AG20443 (cell line): ENCODE measurements at places on chromosomes 1 and 21.

DNA sequence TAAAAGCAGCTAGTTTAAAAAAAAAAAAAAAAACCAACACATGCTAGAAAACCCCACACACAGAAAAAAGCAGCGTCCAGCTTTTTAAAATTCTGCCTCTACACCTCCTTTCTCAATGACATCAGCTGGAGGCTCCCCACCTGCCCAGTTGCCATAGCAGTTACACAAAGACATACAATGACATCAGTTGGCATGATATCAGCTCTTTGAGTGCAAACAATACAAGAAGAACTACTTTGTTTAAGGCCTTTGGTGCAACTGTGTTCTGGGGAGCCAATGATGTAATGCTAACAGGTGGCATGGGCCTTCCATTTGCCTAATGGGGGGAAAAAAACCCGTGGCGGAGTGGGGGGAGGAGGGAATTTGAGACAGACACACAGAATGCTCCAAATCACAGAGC, 32.9 kb downstream of the DUSP10 start:
- peak; percentile 30 for DNase-seq

GRCh38 chr21:15617964-15618363, 111.8 kb upstream of the USP25 start:
- DNase-seq = peak; percentile 76

DNA sequence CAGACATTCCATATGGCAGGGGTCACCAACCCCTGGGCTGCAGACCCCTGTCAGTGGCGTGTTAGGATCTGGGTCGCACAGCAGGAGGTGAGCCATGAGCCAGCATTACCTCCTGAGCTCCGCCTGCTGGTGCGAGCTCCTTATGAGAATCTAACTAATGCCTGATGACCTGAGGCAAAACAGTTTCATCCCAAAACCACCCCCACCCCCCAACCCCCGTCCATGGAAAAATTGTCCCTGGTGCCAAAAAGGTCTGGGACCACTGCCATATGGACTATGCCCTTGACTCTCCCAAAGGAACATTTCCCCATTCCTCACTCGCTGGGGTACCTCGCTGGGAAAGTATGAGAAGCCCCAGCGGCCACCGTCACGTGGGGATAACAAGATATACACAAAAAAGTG, 6.4 kb upstream of the CPT2 start:
- no peak for DNase-seq

DNA sequence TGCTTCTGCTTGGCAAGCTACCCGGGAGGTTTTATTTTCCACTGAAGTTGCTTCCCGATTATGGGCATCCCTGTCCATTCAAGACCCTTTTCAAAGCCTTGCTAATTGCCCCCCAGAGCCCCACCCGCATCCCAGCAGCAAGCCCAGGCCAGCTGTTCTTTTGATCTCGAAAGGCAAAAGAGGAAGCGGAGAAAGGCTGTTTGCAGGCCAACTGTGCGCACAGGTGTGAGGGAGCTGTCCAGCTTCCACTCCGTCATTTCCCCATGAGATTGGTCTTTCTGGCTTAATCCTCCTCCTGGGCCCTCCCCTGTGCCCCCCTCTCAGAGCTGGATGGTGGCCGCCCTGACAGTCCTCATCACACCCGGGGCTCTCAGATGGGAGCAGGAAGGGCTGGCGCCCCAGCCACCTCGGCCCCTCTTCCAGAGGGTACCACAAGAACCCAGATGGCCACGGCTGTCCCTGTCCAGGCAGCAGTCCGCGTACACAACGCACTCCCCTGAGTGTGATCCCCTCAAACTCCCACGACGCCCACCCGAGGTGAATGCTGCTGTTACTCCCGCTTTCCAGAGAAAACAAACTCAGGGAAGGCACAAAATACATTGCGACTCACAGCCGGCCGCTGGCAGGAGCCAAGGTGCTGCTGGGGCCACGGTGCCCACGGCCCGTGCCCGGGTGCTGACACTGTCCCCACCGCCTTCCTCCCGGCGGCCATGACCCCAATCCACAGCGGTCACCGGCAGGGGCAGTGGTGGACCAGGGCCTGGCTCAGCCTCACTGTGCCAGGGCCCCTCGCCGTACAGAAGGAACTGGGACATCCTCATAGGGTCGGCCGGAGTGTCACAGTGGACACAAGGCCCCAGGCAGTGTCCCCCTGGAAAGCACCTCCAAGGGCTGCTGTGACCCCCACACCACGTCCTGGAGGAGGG, 121.9 kb downstream of the CRYAA start:
- DNase-seq = no peak

DNA sequence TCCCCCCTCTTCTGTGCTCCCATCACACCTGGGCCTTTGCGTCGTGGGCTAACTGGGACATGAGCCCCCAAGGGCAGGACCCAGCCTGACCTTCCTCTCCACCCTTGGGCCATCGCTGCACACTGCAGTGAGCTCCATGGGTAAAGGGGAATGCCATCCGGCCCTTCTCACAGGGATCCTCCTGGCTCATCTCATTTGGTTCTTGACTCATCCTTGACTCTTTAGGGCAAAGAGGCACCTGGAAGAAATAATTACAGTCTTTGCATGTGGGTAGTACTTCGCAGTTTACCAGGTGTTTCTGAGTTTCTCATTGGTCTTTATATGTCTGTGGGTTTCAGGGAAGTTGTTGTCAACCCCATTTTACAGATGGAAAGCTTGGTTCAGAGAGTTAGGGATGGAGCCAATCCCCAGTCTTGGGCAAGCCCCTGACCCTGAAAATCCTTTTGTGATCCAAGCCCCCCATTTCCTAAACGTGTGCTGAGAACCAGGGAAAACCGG, 59.3 kb upstream of the ID3 start:
- no peak for DNase-seq

DNA sequence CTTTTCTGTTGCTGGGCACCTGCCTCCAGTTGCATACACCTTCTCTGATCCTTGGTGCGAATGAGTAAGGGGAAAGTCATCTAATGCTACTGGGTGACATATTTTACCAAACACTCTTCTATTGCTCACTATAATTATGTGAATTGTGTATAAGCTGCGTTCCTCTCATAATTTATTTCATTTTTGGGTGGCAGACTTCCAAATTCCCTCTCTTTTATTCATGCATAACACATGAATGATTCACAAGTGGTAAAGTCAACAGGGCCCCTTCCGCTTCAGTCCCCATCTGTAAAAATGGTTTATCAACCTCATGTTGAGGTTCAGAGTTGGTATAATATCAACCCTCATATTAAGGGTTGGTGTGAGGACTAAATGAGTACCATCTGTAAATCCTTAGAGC, 3.2 kb upstream of the QSOX1 start:
- DNase-seq = peak; percentile 63

GRCh38 chr1:192668409-192668983, 32.5 kb downstream of the RGS13 start:
- no peak for DNase-seq

DNA sequence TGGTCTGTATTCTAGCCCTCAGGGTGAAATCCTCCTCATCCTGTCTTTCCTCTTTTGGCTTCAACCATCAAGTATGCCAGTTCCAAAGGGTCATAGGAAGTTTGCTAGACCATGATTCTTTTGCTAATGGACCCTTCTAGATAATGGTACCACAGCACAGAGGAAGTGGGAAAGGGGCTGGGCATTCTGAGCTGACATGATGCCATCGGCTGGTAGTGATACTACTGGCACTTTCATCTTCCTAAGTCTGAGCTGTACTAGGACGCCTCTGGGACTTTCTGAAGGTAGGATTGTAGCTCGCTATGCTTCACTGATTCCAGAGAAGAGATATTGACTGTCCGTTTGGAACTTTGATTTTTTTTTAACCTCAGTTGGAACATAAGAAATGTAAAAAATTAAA, 11.4 kb downstream of the FASLG start:
- DNase-seq = no peak

DNA sequence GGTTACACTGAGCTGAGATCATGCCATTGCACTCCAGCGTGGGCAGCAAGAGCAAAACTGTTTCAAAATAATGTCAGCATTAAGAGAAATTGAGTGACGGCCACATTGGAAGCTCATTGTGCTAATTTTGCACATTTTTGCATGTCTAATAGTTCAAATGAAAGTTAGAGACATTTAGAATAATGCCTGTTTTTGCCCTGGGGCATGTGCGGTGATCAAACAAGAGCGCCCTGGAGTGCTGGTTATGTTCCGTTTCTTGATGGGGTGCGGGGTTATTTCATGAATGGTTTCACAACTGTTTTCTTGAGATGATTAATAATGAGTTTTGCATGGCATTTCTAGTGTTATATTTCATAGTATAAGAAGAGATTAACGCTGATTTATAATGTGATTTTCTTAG, 13.1 kb downstream of the OR2T11 start:
- DNase-seq = no peak

DNA sequence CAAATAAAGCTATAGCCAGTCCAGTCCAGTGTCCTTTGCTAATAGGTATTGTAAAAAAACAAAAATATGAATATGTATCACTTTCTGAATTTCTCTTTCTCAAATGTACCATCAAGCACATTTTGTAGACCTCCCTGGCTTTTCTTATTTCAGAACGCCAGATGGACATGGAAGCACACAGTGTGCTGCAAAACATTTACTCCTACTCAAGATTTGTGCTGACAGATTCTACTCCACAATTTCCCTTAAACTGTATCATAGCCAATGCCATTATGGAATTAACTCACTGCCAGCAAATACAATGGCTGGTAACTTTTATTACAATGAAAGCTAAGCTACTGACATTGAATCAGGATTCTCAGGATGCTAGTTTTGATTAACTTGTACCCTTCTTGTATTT, 30.8 kb upstream of the PLPPR4 start:
- DNase-seq = no peak

GRCh38 chr1:43648221-43648847, 1.6 kb upstream of the KDM4A start:
- DNase-seq = no peak

DNA sequence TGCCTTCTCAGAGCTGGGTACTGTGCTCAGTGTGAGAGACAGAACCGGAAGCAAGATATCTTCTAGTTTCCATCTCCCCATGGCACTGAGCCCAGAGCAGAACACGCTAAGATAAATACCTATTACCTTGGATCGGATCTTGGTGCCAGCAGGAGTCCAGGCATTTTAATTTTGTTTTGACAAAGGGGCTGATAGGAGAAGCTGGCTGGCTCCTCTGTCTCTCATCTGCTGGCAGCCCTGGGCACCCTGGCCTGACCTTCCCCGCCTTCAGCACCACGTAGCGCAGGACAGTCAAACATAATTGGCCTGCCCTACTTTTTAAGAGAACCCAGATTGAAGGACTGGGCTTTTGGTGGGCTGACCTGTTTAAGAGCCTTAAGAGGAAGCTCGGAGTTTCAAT, 160.7 kb upstream of the KLHDC7A start:
- no peak for DNase-seq

DNA sequence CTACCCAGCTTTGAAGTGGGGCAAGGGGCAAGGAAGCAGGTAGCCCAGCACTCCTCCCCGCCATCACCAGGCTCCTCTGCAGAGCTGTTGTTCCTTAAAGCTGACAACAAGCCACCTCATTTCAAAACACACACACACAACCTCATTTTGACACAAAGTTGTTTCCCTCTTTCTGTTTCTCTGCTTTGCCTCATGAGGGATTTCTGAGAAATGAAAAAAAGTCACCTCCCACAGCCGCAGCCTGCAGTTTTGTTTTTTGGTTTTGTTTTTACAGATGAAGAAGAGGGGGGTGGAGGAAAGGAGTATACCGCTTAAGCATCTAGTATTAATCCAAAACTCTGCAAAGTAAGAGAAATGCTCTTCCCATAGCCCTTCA, 12.1 kb downstream of the MCL1 start:
- DNase-seq = no peak

DNA sequence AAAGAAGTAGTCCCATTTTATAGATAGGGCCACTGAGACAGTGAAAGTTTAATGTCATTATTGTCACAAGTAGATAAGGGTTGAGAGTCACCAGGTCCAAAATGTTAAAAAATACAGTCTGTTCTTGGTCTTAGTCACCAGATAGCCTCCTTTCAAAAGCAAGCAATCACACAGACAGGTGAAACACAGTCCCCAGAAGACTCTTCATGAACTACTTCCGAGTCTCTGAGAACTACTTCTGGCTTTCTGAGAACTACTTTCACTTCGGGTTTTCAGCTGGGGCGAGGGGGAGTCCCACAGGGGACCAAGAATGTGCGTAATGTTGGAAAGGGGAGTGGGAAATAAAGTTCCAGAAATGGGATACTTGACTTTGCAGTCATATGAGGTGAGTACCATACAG, 143.2 kb downstream of the HHIPL2 start:
- no peak for DNase-seq

- DNase-seq = no peak
Observed at GRCh38 chr1:16170283-16170673, 14.4 kb upstream of the EPHA2 start.

- DNase-seq = no peak
Observed at GRCh38 chr1:70017770-70018169, 187.6 kb downstream of the LRRC40 start.

GRCh38 chr1:231734417-231734816, 107.8 kb downstream of the DISC1 start:
- no peak for DNase-seq

- DNase-seq = no peak
Observed at GRCh38 chr1:53585565-53585964, 126.4 kb downstream of the DMRTB1 start.

- DNase-seq = no peak
Observed at GRCh38 chr1:78291872-78292271, 198.9 kb upstream of the PTGFR start.

DNA sequence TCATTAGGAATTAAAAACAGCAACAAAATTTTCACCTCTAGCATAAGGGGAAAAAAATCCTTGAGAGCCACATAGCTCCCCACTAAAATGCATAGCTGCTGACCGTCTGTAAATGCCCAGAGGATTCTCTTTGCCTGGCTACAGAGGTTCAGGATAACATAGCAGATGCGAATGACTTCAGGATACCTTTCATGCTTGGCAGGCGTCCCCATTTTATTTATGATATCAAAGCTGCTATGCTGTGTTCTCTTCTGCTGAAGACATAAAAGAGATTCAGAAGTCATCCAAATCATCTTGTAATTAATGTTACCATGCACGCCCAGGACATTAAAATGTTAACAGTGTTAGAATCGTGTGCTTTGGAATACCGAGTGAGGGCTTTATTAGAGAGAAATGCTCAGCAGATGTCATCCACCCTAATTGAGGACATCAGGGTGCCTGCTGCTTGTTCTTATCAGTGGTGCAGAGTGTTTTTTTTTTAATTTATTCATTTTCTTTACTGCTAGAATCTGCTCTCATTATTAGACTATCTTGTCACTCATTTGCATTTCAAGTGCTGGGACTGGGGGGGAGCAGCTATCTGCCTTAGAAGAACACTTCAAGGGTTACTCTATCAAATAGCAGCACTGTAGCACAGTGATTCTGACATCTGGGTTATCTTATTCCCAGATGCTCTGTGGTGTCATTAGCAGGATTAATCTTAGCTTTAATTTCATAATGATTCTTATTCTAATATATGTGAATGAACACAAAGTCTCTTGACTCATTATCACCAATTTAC, 139.5 kb downstream of the ZNF326 start:
- DNase-seq = no peak

DNA sequence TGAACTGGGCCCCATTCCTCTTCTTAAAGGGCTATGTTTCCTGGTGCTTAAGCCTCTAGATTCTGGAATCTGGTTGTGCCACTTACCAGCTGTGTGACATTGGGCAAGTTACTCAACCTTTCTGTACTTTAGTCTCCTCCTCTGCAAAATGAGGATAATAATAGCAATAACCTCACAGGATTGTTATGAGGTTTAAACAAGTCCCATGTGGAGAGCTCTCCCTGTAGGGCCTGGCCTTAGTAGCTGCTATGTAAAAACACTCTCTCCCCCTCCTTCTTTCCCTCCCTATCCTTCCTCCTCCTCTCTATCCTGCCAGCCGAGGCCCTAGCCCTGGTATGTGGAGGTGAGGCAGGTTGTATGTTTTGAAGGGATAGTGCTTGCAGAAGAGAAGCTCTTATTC, 8.2 kb upstream of the PEAR1 start:
- no peak for DNase-seq
